Stimulated activated CD8-positive, alpha-beta memory T cell treated with anti-CD3 and anti-CD28 coated beads, Interleukin-4, amount 100 ng/mL, for 48 hours (primary cell): ENCODE measurements at places on chromosomes 1 and 21.
A peak's percentile ranks its signal among the peaks of the same experiment; 100 is the strongest.

DNA sequence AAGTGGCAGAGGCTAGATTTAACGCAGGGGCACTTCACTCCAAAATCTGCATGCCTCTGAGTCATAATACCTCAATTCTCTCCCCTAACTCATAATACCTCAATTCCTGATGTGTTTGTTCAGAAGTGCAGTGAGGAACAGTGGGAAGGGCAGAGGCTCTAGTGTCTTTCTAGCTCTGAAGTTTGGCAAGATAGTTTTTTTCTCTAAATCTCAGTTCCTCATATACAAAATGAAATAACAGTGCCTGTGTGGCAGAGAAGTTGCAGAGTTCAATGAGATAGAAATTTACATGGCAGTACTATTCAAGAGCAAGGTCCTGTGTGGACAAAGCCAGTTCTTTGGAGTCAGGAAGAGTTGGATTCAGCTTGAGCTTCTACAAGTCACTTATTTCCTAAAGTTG lies 9.8 kb downstream of the JUN start:
- DNase-seq: no peak

GRCh38 chr1:9371391-9371935 lies 78.8 kb downstream of the SPSB1 start:
- DNase-seq: no peak

DNA sequence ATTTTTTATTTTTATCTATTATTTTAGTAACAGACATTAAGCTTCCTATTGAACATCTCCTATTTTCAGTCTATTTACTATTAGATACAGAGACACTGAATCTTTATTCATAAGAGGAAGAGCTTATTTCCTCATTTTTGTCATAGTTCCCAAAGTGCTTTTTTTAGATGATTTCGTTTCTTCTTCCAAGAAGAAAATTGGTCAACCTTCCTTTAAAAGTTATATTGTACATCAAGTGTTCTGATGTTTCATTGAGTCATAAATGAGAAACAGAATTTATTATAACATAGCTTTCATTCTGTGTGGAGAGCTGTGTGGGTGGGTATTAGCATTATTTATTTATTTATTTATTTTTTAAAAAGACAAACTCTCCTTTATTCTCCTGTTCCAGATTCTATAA lies 50.6 kb upstream of the BACH1 start:
- DNase-seq: no peak

GRCh38 chr21:34023691-34024373 lies 49.5 kb upstream of the MRPS6 start:
- DNase-seq: no peak

GRCh38 chr1:36513676-36514473 lies 31.2 kb upstream of the CSF3R start:
- no peak for DNase-seq

- DNase-seq: no peak
Measured at GRCh38 chr1:198328458-198329032, 171.7 kb downstream of the NEK7 start.

GRCh38 chr1:202086579-202087350 lies 36.0 kb upstream of the GPR37L1 start:
- DNase-seq: no peak

- peak; percentile 80 for DNase-seq
Measured at GRCh38 chr1:39258146-39258924, 53.8 kb downstream of the MACF1 start.

- no peak for DNase-seq
Measured at GRCh38 chr1:153368495-153368894, 6.9 kb downstream of the S100A12 start.

- no peak for DNase-seq
Measured at GRCh38 chr1:214241060-214241459, 39.9 kb upstream of the SMYD2 start.

DNA sequence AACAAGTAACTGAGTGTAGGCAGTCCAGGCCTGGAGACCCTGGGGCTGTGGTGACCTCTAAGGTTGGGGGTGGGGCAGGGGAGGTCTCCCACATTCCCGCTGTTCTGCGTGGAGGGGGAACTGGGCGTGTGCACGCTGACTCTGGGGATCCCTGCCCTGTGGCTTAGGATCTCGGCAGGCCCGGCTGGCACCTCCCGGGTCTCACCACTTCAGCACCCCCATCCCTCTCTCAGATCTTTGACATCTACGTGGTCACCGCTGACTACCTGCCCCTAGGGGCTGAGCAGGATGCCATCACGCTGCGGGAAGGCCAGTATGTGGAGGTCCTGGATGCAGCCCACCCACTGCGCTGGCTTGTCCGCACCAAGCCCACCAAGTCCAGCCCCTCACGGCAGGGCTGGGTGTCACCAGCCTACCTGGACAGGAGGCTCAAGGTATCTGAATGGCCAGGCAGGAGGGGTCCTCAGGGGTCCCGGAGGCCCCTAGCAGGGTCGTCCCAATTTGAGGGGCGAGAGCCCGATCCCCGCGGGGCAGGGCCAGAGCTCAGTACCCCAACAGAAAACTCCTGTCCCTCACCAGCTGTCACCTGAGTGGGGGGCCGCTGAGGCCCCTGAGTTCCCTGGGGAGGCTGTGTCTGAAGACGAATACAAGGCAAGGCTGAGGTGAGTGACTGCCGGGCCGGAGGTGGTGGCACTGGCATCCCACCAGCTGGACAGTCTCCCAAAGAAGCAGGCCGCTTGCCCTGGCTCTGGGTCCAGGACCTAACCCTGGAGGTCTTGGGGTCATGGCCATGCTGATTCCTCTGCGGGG lies 68.7 kb downstream of the TRIM11 start:
- no peak for DNase-seq

GRCh38 chr1:41874151-41874719 lies 44.5 kb downstream of the HIVEP3 start:
- DNase-seq: no peak

DNA sequence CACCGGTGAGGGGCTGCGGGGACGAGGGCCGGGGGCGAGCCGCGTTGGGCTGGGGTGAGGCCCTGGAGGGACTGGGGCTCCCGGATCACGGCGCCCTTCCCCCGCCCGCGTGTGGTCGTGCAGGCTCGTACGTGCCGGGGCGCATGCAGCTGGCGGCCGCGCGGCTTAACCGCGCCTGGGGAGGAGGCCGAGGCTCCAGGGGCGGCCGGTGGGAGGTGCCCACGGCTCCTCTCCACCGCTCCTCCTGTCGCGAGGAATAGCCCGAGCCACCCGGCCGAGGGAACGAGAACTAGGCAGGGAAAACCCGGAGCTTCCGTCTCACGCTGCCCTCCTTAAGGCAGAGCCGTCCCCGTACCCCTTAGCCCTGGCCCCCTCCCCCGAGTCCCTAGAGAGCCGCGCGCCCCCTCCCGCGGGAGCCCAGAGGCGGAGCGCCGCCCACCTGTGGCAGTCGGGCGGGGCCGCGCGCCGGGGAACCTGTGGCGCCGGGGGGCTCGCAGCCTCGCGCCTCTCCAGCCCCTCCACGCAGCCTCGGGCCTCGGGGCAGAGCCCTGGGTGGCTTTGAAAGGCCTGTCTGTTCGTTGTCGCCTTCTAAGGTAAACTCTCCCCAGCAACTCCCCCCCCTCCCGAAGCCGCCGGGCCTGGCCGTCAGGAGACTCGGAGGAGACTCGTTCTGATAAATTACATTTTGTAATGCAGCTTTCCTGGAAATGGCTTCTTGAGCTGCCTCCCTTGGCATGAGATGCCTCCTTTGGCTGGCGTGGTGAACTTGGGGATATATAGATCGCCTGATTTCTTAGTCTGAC lies 746 bp downstream of the AK4 start:
- DNase-seq: peak; percentile 70

DNA sequence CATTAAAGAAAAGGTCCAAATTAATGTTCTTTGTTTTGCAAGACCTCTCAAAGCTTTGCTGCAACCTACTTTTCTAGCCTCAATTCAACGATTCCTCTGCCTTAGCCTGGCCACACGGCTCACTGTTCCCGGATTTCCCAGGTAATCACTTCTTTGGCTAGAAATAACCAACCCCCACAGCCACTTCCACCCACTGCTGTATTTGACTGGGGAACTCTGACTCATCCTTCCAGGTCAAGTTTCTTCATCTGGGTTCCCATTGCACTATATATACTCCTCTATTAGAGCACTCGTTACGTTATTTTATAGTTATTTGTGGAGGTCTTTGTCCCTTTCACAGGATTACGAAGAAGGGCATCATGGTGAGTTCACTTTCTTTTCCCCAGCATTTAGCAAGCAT lies 185.9 kb downstream of the CACNA1E start:
- no peak for DNase-seq

- DNase-seq: no peak
Measured at GRCh38 chr1:43477716-43478115, 24.0 kb upstream of the HYI start.

GRCh38 chr21:32015461-32016139 lies 142.8 kb downstream of the HUNK start:
- DNase-seq: no peak

DNA sequence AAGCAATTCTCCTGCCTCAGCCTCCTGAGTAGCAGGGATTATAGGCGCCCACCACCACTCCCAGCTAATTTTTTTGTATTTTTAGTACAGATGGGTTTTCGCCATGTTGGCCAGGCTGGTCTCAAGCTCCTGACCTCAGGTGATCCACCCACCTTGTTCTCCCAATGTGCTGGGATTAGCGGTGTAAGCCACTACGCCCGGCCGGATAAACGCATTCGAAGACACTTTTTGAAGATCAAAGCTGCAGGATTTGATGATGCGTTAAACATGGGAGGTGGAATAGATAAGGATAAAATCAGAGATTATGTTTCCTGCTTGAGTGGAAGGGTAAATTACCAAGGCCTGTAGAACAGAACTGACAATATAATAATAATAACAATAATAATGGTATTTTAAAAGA lies 389.4 kb upstream of the POU3F1 start:
- DNase-seq: no peak

DNA sequence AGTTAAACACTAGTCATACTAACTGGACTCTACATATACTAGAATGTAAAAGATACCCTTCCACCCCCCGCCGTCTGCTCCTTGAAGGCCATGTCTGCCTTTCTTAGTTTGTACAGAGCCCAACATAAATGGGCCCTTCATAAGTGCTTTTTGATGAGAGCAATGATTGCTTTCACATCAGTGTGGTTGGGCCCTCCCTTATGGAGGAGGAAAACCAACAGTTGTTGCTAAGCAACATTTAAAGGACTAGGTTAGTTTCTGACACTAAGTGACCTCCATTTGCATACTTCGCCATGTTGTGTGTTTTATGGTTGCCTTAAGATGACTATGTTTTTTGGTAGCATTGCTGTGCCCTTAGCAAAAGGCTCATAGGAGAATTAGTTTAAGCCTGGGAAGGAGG lies 182.0 kb upstream of the SGIP1 start:
- DNase-seq: no peak

- no peak for DNase-seq
Measured at GRCh38 chr1:52900402-52900801, 21.1 kb downstream of the ECHDC2 start.

DNA sequence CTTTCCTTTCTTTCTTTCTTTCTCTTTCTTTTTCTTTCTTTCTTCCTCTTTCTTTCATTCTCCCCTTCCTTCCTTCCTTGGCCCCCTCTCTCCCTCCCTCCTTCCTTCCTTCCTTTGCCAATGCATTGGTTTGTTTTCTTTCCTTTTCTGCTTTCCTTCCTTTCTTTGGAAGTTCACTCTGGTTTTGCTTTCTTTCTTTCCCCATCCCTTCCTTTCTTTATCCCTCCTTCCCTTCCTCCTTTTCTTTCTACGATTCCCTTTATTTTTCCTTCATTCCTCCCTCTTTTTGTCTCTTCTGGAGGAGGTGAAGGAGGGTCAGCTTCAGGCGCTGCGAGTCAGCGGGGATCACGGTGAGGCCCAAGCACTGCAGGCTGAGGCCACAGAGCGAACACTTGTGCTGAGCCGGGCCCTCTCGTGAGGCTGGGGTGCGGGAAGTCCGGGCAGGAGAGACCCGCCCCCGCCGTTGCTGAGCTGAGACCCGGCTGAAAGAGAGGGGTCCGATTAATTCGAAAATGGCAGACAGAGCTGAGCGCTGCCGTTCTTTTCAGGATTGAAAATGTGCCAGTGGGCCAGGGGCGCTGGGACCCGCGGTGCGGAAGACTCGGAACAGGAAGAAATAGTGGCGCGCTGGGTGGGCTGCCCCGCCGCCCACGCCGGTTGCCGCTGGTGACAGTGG lies 1.5 kb downstream of the SIM2 start:
- no peak for DNase-seq

DNA sequence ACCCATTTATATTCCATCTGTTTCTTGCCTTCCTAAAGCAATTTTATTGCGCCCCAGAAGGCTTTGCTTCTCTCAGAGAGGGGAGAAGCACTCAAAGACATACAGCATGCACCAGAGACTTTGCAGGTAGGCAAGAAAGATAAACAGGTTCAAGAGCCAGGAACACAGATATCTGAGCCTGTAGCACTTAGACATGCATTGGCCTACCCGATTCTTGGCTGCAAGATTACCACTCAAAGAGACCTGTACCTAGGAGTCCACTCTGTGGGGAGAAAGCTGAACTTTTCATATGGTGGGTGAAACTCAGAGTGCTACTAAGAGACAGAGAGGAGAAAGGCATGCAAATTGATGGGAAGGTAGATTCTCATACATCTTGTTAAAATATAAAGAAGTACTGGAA lies 609.4 kb upstream of the PKN2 start:
- DNase-seq: no peak

GRCh38 chr1:50368179-50369007 lies 54.9 kb downstream of the DMRTA2 start:
- DNase-seq: peak; percentile 64

DNA sequence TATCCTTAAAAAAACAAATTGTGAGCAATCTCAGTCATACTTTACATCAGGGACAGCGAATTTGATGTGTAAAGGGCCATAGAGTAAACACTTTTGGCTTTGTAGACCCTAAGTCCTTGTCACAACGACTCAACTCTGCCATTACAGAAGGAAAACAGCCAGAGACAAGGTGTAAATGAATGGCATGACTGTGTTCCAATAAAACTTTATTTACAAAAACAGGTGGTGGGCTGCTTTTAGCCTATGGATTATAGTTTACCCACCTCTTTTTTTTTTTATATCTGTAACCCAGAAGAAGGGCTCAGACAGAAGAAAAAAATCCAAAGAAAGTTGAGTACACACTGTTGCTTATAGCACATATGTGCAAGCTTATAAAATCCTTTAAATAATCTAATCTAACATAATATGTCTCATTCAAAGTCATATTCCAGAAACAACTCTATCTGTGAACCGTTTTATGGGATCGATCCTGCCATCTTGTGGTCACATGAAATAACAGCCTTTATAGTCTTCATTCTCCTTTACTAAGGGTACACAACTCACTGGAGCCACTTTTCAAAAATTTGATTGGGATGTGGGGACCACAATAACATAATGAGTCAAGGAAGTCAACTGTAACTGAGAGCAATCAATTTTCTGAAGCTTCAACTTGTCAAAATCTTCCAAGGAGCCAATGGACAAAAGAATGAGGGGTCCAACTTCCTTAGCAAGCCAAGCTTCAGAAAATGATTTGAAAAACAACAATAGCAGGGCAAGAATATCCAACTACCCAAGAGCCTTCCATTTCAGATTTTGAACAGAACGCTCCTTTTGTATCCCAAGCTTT lies 142.2 kb upstream of the KRTAP19-8 start:
- no peak for DNase-seq

GRCh38 chr1:116018007-116018406 lies 41.7 kb downstream of the SLC22A15 start:
- no peak for DNase-seq
